ENCODE measurements at places on chromosomes 7 and 10. TPM values are rescaled to one million over a fixed set of nuclear protein-coding genes. Genes with fewer than 3 reads are reported as not detected.

Gene LIPJ
- total RNA-seq = not detected

DNA sequence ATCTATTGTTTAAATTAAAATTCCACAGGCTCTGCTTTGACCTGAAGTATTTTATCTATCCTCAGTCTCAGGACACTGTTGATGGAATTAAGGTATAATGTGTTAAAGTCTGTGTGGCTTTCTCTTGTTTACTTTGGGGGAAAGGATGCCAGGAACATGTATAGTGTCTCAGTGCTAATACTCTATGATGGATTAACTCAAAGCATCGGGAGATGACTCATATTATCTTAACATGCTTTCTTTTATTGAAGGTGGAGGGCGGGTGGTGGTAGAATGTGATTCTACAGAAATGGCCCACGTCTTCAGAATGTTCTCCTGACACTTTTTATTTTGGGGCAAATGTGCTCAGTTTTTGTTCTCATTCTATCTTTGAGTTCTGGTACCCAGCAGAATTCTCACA, 189.0 kb downstream of the ANKRD30A start:
- no peak for DNase-seq

GRCh38 chr7:142796501-142797390, 26.0 kb downstream of the PRSS2 start:
- no peak for DNase-seq

- no peak for DNase-seq
Observed at GRCh38 chr10:70634011-70634410, 31.5 kb upstream of the PRF1 start.

- no peak for DNase-seq
Observed at GRCh38 chr7:142463401-142463850, 205.6 kb upstream of the PRSS58 start.

Measured in Right ventricle myocardium superior (tissue), 1 donor.